Natural killer cell (primary cell): ENCODE measurements at places on chromosomes 5 and 9. TPM values are rescaled to one million over a fixed set of nuclear protein-coding genes. Genes with fewer than 3 reads are reported as not detected.

ADAMTS19 gene
- not detected for total RNA-seq

GRCh38 chr5:159123700-159124099 lies 24.0 kb upstream of the EBF1 start:
- DNase-seq, result no peak

DNA sequence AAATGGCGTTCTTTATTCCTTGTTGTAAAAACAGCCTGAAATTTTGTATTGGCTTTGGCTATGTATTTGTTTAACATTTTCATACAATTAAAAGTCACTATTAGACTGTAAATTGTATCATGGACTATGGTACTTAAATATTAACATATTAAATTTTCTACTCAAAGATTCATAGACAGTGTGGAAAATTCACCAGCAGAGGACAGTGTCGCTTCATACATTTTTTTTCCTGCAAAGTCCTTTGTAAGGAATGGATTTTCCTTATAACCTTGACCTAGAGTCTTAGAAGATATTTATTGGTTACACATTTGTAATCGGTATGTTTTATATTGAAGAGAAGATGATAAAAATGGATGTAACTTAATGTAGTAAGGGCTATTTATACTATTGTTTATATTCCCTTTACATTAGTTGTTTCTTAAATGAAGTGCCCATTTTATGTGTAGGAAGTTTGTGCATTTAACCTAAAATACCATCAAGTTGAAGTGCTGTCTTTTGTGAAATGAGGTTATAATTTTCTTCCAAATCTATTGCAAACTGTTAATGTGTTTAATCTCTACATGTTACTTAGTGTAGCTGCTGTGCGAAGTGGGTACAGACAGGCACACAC lies 150.1 kb downstream of the KDM4C start:
- DNase-seq, result no peak

GRCh38 chr9:17719053-17719452 lies 140.2 kb downstream of the SH3GL2 start:
- no peak for DNase-seq

PCDHA9 gene
- total RNA-seq, result not detected

- no peak for DNase-seq
Observed at GRCh38 chr5:165844571-165844970, 2339.2 kb downstream of the MAT2B start.

DNA sequence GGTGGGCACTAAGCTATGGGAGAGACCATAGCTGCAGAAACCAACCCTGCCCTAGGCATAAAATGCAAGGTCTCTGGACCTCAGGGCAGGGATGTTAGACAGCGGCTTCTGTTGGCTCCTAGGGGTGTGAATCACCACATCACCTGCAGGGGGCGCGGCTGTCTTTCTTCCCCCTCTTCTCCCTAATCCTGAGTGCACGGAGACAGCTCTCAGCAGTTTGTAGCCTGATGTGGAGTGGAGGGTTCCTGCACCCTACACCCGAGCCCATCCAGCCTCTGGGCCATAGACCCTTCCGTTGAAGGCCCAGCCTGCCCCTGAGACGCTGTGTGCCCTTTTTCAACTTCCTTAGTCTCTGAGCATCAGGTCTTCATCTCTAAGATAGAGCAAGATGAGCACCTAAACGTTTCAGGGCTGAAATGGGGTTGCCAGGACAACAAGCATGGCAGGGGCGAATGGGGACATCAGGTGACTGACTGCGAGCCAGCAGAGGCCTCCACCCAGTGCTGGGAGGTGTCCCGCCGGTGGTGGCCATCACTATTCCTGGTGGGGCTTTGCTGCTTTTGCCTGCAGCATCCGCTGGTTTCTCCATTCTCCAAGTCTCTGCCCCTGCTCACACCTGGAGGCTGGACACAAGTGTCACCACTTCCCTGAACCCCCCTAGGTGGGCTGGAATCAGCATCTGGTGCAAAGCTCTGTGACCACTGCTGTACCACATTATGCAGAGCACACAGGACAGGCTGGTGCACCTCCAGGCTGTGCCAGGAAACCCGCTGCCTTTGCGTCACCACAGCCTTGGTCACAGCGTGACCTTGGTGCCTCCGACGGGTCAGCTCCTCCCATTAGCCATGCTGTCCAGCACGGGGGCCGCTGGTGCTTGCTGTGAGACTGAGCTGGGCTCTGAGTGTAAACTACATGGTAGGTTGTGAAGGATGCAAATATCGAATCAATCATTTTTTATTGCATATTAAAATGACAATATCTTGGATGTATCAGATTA lies 2.5 kb upstream of the SEC16A start:
- peak; percentile 91 for DNase-seq

LURAP1L gene
- not detected for total RNA-seq

GRCh38 chr5:106312360-106312759 lies 1358.4 kb downstream of the EFNA5 start:
- no peak for DNase-seq
